T-helper 2 cell treated with Interferon-gamma antibody and Interleukin-4, amounts not matched to agents 5 μg/mL and 100 μg/mL, for 36 hours (primary cell): ENCODE measurements at places on chromosomes 3 and 15.
A peak's percentile ranks its signal among the peaks of the same experiment; 100 is the strongest.

- no peak for DNase-seq
Observed at GRCh38 chr15:88036154-88036839, 220.2 kb downstream of the NTRK3 start.

GRCh38 chr3:111539351-111540331, 2.4 kb upstream of the CD96 start:
- DNase-seq = peak; percentile 51

- no peak for DNase-seq
Observed at GRCh38 chr3:186665625-186666188, at the start of gene HRG. HRG (plus strand) TSS chr3:186666014; CDS start chr3:186666032, 18 bp downstream.

- no peak for DNase-seq
Observed at GRCh38 chr3:187051724-187052366, 87.5 kb downstream of the RPL39L start.

DNA sequence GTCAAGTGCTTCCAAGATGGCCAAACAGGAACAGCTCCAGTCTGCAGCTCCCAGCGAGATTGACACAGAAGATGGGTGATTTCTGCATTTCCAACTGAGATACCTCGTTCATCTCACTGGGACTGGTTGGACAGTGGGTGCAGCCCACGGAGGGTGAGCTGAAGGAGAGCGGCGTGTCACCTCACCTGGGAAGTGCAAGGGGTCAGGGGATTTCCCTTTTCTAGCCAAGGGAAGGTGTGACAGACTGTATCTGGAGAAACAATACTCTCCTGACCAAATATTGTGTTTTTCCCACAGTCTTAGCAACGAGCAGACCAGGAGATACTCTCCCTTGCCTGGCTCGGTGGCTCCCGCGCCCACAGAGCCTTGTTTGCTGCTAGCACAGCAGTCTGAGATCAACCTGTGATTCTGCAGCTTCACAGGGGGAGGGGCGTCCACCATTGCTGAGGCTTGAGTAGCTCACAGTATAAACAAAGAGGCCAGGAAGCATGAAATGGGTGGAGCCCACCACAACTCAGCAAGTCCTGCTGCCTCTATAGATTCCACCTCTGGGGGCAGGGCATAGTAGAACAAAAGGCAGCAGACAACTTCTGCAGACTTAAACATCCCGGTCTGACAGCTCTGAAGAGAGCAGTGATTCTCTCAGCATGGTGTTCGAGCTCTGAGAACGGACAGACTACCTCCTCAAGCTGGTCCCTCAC, 293.5 kb upstream of the SUCLG2 start:
- no peak for DNase-seq
